ENCODE measurements at places on chromosomes 3 and 15.
A peak's percentile ranks its signal among the peaks of the same experiment; 100 is the strongest.

- DNase-seq: no peak
Measured at GRCh38 chr3:54225841-54226528, 103.6 kb downstream of the CACNA2D3 start.

GRCh38 chr15:49148298-49148697 is 7.1 kb downstream of the COPS2 start:
- no peak for DNase-seq

DNA sequence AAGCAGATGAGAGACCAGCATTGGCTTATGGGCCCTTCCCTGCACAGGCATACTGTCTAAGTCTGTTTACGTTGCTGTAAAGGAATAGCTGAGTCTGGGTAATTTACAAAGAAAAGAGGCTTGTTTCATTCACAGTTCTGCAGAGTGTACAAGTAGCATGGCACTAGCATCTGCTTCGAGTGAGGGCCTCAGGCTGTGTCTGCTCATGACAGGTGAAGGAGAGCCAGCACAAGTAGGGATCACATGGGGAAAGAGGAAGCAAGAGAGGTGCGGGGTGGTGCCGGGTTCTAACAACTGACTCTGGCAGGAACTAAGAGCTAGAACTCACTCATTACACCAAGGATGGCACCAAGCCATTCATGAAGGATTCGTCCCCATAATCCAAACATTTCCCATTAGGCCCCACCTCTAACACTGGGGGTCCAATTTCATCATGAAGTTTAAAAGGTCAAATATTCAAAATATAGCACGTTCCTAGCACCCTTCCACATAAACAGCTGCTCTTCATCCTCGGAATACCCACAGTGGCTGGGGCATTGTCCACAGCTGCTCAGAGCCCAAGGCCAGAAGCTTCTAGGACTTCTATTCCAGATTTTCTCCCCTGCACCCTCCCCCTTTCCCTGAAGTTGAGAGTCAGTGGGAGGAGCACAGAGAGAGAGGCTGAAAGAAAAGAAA is 5.6 kb downstream of the RTP3 start:
- no peak for DNase-seq

DNA sequence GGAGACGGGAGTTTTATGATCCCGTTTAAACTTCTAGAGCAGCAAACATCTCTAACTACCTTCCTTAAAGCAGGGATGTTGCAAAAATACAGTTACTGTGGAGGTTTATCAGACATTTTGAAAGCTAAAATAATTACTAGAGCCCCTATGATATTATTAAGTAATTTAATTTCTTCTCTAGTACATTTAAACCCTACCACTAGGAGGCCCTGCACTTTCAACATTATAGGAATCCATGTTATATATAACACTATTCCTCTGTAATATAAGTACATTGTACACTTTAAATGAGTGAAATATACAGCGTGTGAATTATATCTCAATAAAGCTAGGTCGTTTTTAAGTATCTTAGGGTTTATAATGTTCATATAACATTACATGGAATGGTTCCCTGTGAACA is 11.5 kb downstream of the SETMAR start:
- DNase-seq: no peak

GRCh38 chr15:89170364-89170763 is 51.0 kb downstream of the RLBP1 start:
- DNase-seq: no peak

DNA sequence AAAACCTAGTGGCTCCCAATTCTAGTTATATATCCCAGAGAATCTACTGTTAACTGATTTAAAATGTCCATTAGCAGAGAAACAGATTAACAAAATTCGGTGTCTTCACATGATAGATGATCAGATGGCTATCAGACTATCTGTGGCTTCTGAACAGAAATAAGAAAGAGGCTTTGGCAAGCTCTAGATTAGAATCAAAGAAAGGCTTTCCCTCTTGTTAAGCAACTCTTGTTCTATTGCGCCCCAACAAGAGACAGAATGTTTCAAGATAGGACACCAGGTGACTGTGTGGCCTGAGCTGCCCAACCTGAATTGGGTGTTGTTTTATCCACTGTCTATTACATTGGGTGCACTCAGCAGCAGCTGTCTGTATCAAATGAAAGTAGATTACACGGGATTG is 483.7 kb downstream of the FHIT start:
- no peak for DNase-seq

DNA sequence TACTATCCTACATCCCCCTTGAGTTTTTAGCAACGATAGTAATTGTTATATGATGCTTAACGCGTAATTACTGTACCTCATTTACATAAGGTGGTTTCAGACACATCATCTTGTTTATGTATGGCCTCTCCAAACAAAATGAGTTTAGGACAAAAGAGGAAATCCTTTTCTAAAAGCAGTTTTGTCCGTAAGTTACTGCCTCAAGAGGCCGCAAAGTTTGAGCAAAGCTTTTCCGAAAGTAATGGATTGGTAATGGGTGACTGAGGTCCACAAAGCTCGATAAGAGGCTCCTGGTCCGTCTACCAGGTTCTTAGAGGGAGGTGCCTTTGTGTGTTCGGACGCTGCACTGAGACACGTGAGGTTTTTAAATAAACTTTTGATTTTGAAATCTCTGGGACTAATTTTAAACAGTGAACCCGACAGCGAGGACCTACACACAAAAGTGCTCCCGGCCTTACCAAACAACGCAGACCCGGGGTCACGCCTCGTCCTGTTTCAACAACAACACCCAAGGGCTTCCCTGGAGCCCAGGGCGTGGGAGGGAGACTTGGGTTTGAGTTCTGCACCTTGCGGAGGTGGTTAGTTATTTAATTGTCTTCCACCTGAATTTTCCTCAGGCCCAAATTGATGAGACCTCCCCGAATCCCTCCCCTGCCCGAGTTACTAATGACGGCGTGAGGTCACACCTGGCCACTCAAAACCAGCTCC is 456 bp upstream of the C15orf61 start:
- DNase-seq: no peak

DNA sequence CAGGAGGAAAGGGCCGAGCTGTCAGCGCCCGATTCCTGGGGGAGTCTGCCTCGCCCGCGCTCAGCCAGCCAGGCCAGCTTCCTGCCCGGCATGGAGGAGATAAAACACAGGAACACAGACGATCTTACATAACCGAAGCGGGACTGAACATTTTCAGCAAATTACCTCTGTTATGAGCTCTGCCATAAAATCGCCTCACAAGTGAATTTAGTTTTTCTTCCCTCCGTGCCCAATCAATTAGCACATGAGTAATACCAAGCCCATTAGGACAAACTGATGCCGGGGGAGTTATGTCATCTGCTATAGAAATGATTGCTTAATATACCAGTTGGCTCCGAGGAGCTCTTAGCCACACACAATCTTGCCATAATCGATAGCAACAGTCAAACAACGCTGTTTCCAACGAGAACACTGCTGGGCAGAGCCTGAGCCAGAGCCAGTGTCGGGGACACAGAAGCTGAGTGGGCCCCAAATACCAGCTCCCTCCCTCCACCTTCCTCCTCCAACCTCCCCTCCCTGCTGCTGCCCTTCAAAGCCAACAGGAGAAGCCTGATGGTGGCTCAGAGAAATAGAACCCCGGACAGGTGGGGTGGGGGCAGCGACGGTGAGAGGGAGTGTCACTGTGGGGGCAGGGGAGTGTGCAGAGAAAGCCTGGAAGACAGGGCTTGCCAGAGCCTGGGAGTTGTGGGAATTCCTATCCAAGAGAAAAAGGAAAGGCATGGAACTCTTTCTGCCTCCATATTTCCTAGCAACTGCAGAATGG is 279.4 kb upstream of the TLE3 start:
- DNase-seq: no peak

GRCh38 chr3:179898024-179898423 is 138.7 kb downstream of the PEX5L start:
- peak; percentile 18 for DNase-seq

- no peak for DNase-seq
Measured at GRCh38 chr3:67641451-67641850, 13.0 kb downstream of the SUCLG2 start.
